ENCODE measurements at places on chromosomes 3 and 15.

- no peak for DNase-seq
These were observed 202.5 kb downstream of the MEIS2 start for GRCh38 chr15:36897834-36898233.

DNA sequence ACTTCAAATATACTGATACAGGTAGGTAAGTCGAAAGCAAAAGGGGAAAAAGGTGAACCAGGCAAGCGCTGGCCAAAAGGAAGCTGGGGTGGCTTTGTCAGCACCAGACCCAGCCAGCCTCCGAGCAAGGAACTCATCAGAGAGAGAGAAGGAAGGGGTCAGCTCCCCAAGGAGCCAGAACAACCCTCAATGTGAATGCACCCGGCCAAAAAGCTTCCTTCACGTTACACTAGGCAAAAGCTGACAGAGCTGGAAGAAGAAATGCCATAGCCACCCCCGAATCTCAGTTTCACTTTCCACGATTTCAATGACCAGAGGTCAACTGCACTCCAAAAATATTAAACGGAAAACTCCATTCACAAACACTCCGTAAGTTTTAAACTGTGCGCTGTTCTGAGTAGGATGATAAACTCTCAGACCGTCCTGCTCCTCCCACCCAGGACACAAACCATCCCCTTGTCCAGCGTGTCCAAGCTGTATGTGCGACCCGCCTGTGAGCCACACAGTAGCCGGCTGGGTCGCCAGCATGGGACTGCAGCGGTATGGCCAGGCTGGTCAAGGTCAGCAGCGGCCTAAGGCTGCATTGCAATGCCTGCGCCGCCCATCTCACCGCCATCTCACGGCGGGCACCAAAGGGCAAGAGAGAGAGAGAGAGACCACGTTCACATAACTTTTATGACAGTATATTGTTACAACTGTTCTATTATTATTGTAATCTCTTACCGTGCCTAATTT is 29.7 kb downstream of the CYFIP1 start:
- no peak for DNase-seq

DNA sequence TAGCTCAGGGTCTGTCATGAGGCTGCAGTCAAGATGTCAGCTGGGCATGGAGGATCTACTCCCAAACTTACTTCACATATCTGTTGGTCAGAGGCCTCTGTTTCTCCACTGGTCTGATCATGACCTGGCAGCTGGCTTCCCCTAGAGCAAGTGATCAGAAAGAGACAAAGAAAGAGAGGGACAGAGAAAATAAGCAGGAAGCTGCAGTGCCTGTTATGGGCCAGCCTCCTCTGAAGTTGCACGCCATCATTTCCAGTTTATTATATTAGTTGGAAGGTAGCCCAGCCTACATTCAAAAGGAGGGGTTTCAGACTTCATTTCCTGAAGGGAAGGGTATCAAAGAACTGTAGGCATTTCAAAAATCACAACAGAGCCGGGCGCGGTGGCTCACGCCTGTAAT is 5.0 kb upstream of the RPP25 start:
- DNase-seq, result no peak

GRCh38 chr3:197202694-197203093 is 95.7 kb downstream of the DLG1 start:
- DNase-seq, result peak; percentile 40

DNA sequence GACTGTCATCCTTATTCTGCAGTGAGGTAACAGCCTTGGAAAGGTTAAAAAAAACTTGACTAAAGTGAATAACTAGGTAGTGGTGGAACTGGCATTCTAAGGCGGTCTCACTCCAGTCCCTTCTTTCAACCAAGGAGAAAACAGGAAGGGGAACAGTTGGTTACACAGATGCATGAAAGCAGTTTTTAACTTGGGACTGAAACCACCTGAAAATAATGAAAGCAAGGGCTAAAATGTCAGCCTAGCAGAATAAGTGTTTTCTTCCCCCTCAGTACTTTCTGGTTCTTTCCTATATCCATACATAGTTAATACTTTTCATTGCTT is 748 bp upstream of the AVEN start:
- DNase-seq, result no peak

- DNase-seq, result no peak
These were observed 77.0 kb downstream of the TRANK1 start for GRCh38 chr3:36867810-36868209.

Data from G401 (cell line).